Activated naive CD4-positive, alpha-beta T cell treated with anti-CD3 and anti-CD28 coated beads, Interleukin-2, amount 50 U/mL, for 72 hours (primary cell): ENCODE measurements at places on chromosomes 7 and 10.

- DNase-seq, result no peak
These were observed 25.1 kb downstream of the RAB18 start for GRCh38 chr10:27529010-27529783.

DNA sequence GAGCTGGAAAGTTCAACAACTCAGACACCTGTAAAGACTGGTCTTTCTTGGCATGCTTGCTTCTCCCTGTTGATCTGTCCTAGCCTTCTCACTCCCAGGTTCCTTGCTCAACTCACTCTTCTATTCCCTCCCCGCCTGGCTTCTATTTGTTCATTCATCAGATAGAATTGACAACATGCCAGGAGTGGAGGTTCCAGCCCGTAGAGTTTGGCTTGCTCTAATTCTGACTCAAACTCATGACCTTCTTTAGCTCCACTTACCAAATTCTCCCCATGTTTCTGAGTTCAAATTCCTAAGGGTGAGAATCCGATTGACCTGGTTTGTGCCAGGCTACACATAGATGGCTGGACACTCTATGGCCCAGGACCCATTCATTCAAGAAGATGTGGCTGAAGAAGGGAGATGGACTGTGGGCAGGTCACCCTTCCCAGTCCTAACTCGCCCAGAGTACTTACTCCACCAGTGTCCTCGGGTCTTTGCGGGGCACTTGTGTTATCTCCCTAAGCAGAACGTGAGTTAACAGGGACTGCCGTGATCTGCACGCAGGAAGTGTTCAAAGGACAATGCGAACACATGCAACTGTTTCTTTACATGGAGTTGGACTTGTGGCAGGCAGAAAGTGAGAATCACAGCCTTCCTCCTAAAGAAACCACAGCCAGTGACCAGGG lies 4.0 kb upstream of the TMEM236 start:
- no peak for DNase-seq

DNA sequence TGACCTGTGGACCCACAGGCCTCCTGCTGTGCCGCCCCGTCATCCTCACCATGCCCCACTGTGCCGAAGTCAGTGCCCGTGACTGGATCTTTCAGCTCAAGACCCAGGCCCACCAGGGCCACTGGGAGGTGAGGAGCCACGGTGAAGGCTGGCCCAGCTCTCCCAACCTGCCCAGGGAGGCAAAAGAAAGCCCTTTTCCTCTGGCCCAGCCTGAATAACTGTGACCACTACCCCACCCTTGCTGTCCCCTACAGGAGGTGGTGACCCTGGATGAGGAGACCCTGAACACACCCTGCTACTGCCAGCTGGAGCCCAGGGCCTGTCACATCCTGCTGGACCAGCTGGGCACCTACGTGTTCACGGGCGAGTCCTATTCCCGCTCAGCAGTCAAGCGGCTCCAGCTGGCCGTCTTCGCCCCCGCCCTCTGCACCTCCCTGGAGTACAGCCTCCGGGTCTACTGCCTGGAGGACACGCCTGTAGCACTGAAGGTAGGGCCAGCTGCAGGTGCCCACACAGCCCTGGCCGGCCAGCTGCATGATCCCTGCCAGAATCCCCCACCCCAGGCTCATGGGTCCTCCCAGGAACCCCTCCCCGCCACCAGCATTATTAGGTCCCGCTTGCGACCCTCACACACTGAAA lies 25.5 kb upstream of the SLC29A3 start:
- no peak for DNase-seq

DNA sequence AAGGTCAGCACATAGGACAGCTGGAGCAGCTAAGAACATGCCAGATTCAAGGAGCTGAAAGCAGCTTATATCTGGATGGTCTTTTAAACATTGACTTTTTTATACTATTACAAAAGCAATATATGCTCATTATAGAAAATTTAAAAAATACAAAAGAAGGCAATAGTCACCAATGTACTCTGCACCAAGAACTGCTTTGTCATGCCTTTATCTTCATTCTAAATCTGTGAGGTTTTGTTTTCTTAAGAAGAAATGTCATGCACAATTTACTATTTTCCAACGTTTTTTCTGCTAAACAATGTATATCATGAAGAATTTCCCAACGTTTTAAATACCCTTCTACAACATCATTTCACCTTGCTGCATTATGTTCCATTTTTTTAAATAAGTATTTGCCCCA lies 2.8 kb downstream of the LIPM start:
- no peak for DNase-seq

GRCh38 chr10:90378524-90379076 lies 479.2 kb downstream of the HTR7 start:
- no peak for DNase-seq

DNA sequence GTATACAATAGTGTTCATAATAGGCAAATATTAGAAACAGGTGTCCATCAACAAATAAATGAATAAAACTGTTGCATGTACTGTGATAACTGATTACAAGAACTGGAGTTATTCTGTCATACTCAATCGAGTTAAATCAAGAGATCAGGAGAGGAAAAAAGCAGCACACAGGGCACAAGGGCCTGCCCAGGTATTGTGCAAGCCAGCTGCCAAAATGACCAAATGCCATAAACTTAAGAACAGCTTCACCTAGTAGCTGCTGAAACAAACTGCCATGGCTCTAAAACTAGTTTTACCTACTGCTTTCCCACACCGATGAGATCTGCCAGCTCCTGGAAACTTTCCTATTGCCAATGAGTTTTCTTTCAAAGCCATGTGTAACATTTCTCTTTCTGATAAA lies 12.2 kb downstream of the GSAP start:
- no peak for DNase-seq

- no peak for DNase-seq
These were observed 33.3 kb downstream of the CRHR2 start for GRCh38 chr7:30648744-30649540.

DNA sequence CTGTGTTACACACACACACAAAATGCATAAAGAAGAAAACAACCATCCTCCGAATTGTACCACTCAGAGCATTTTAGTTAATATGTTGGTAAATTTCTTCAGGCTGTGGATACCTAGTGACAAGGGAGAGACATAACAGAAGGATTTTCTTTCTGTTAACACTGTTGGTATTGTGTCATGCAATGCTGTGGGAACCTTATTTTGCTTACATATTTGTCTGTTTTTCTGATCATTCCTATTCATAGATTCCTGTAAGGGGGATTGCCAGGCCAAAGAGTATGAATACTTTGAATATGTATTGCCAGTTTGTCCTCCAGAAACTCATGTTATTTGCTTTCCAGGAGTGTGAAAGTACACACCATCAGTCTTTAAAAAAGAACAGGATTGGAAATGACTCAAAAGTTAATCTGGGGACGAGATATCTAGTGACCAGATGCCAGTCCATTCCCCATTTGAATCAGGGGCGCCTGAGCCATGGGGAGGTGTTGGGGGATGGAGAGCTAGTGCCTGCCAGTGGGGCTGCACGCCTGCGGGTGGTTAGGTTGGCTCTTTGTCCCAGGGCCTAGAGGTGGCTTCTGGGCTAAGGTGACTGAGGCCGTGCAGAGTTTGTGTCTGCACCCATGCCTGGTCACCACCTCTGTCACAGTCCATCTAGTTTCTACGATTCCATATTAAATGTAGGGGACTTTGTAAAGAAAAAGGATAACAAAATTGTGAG lies 142.0 kb downstream of the PTPN20 start:
- no peak for DNase-seq

GRCh38 chr10:24804956-24805355 lies 81.3 kb upstream of the ARHGAP21 start:
- no peak for DNase-seq

DNA sequence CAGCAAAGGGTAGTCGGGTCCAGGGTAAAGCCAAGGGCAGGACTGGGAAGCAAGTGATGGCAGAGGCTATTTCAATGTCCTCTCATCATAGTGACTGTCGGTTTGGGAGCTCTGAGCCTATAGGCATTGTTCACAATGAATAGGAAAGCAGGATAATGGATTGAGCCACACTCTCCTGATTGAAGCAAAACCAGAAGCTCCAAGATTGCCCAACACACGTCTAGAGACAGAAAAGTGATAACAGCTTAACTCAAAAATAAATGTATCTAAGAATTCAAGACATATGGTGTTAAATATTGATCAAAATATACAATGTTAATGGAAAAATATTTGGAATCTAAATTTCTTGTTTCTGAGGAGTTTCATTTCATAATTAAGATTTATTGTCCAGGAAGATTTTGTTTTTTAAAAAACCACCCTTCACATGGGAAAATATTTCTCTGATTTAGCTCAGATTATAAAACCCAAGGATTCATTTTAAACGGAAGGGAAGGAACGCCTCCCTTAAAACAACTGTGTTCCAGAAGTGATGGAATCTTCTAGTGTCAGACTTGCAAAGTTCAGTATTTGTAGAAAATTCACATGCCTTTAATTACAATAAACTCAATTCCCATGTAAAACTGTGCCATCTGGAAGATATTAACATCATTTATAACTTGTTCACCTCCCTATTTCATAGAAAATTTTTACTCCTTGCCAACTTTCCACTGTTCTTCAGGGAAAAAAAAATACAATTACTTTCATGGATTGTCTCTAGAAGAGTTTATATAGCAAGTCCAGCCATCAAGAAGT lies 54.5 kb downstream of the NRP1 start:
- DNase-seq, result no peak

GRCh38 chr10:110077436-110078130 lies 69.8 kb downstream of the ADD3 start:
- no peak for DNase-seq

DNA sequence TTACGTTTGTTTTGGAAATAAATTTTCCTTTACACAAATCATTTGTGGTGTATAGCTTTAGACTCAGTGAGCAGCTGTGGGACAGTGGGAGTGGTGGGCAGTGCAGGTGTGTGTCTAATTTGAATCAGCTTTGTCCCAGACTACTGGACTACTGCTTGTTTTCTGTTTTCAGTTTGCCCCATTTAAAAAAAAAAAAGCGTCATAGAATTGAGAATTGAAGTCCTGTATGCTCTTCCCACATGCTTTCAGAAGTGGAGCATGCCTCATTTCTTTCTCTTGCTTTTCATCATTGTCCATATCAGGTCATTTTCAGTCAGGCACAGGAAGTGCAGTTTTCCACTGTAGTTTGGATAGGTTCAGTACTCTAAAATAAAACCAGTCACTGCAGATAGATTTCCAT lies 66.1 kb downstream of the SHH start:
- DNase-seq, result no peak

GRCh38 chr10:84355106-84355505 lies 26.7 kb downstream of the CCSER2 start:
- no peak for DNase-seq

DNA sequence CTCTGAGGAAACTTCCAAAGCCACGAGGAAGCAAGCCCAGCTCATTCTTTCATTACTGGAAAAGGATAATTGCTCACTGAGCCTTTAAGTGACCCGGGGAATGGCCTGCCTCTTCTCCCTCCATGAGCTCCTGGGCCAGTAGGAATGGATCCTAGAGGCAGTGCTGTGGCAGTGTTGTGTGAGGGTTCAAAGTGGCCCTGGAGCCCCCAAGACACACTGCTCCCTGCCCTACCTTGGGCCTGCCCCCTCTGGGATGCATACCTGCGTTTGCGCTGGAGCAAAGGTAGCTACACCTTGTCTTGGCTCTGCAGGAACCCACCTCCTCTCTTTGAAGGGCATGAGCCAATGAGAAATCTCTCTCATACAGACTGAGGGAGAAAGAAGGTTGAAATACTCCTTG lies 115.8 kb upstream of the ANLN start:
- DNase-seq, result no peak

GRCh38 chr7:26195867-26196657 lies 4.5 kb downstream of the HNRNPA2B1 start:
- DNase-seq, result no peak

GRCh38 chr7:129785685-129786514 lies 166.9 kb downstream of the UBE2H start:
- no peak for DNase-seq

DNA sequence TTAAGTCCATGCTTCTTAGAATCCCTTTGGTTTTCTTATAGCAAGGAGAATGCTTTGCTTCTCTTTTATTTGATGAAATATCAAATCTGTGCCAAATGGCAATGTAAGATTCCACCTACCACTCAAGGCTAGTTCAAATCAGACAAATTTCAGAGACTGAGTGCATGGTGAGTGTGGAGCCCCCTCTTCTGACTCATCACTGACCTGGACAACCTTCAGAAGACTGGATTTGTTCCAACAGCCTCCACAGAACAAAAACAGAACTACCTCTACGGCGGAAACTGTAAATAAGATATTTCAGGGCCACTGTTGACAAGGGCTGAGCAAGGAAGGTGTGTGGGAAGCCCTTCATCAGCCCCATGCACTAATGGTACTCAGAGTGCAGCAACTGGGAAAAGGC lies 21.1 kb downstream of the NCAPG2 start:
- no peak for DNase-seq

- no peak for DNase-seq
These were observed 16.5 kb upstream of the PLAU start for GRCh38 chr10:73894245-73894971.

GRCh38 chr10:94180576-94180975 lies 182.2 kb downstream of the NOC3L start:
- DNase-seq, result no peak

DNA sequence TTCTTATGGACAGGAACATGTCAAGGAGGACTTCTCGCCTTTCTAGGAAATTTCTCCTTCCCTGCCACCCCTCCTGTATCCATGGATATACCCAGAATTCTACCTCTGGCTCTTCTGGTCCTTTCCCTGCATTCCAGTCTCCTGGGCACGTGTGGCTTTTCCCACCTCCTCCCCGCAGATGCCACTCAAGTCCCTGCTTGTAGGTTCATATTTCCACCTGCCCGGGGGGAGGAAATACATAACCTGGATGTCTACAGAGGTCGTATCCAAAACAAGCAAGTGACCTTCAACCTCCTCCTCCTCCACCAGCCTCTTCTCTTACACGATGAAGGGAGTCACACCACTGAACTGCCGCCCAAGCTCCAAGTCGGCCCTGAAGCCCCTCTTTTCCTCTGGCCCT lies 20.7 kb downstream of the FGFR2 start:
- DNase-seq, result no peak

GRCh38 chr7:157405914-157406810 lies 69.4 kb downstream of the DNAJB6 start:
- no peak for DNase-seq

DNA sequence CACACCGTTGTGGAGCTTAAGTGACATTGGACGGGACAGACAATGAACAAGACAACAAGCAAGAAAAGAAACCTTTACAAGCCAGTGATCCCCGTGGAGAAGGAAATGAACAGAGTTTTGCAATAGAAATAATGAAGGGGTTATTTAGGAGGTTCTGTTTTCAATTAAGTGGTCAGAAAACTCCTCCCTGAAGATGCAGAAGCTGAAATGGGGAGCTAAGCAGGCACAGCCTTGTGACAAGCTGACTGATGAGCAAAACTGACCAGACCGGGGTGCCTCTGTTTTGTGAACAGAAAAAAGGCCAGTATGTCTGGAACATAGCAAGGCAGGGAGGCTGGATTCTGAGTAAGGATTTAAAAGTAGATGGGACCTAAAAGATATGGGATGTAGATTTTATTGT lies 299.8 kb upstream of the POM121L12 start:
- DNase-seq, result no peak

DNA sequence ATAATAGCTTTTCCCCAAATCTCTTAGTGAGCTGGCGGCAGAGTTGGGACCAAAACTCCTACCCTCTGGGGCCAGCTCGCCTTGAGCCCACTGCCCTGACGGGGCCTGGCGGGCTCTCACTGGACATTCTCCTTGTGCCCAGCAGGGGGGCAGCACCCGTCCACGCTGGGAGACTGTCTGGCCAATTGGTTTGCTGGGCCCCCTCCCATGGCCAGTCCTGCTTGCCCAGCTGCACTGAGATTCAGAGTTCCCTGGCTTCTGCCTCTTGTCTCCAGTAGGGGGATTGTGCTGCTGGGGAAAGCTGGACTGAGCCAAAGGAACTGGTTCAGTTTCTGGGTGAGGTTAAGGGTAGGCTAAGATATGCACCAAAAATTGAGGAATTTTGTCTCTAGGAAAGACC lies 59.8 kb downstream of the RAMP3 start:
- DNase-seq, result no peak
